Colonic mucosa (tissue), 4 donors: ENCODE measurements at places on chromosomes 13 and 19.

DNA sequence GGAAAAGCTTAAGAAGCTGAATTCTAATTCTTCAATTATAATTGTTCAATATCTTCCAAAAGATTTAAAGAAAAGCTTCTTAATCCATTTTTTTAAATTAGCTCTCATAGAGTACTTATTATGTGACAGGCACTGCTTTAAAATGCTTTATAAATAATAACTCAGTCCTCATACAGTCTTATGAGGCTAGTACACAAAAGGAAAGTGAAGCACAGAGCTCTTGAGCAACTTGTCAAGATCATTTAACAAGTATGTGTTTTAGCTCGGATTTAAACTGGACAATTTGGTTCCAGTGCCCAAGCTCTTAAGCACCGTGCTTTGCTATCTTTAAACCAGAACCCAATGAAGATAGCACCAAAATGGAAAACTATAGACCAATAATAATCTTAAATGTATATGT, 106.1 kb downstream of the DHRS12 start:
- DNase-seq, result no peak

GRCh38 chr13:38530492-38530891, 156.4 kb upstream of the FREM2 start:
- no peak for DNase-seq

- no peak for DNase-seq
Observed at GRCh38 chr13:109152941-109153340, 523.5 kb downstream of the MYO16 start.

GRCh38 chr13:59962343-59962742, 201.4 kb downstream of the DIAPH3 start:
- no peak for DNase-seq

DNA sequence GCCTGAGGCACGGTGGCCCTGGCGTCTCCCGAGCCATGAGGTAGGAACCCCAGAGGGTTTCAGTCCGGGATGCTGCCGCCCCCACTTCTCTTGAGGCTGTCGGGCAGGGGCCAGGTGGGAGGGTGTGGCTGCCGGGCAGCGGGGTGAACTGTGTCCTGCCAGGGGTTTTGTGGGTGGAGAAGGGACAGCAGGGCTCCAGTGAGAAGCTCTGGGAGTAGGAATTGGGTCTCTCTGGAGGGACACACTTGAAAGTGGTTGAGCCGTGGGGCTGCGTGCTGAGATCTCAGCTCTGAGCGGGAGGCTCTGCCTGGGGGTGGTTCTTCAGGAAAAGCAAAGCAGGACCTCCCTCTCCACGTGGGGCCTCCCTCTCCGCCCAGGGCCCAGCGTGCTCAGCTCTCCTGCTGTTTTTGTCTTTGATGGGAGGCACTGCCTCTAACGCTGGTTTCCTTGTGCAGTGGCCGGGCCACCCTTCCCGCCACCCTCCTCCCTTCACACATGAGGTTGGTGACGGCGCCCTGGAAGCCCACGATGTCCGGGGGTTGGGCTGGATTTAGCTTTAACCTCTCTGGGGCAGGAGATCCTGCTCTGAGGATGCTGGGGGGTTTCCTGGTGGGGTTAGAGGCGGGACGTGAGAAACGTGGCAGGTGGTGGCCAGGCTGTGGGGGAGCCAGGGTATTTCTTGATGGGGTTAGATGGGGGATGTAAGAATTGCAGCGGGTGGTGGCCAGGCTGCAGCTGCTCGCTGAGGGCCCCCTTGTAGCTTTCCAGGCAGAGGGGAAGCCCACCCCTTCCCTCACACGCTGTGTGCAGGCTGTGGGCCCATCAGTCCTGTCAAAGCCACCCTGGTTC, 15.3 kb upstream of the ZNF554 start:
- DNase-seq, result no peak

DNA sequence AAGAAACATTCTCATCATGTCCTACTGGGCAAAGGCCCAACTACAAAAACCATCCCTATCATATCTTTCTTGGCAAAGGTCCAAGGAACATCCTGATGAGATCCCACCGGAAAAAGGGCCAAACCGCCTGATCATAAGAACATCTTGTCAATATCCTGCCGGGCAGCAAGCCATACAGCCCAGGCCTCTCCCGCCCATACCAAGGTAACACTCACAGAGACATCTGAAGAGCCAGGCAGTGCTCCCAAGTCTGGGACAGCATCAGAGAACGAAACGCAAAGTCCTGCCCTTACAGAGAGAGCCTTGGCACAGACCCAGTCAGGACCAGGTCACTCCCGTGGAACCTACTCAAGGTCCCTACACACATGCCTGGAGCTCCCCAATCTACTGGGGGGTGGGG, 18.5 kb upstream of the ZNF331 start:
- DNase-seq, result no peak

DNA sequence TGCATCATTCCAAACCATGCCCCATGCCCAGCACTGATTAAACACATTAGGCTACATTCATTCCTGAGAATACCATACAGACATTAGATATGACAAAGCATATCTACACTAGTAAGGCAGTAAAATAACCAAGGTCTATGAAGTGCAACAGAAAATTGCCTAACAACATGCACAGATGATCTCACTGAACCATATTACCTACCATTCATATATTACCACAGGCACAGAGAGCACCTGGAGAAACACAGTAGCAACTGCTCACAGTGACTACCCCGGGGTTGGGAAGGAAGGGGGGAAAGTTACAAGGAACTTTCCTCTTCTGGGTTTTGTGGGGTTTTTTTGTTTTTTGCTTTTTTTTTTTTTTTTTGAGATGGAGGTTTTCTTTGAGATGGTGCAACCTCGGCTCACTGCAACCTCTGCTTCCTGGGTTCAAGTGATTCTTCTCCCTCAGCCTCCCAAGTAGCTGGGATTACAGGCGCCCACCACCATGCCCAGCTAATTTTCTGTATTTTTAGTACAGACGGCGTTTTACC, 669.6 kb downstream of the UQCRFS1 start:
- DNase-seq, result no peak

GRCh38 chr13:58893396-58893795, 1261.9 kb downstream of the PCDH17 start:
- DNase-seq, result no peak

DNA sequence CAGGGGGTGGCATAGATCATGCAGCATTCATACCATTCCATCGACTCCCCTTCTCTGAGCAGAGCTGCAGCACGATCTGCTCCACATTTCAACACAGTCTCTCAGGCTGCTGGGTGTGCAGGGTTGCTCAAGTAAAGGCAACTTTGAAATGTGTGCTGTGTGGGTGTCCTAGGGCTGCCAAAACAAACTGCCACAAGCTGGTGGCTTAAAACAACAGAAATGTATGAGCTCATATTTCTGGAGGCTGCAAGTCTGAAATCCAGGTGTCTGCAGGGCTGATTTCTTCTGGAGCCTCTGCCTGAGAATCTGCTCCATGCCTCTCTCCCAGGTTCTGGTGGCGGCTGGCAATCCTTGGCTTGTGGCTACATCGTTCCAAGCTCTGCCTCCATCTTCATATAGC, 63.7 kb upstream of the WDFY2 start:
- no peak for DNase-seq

DNA sequence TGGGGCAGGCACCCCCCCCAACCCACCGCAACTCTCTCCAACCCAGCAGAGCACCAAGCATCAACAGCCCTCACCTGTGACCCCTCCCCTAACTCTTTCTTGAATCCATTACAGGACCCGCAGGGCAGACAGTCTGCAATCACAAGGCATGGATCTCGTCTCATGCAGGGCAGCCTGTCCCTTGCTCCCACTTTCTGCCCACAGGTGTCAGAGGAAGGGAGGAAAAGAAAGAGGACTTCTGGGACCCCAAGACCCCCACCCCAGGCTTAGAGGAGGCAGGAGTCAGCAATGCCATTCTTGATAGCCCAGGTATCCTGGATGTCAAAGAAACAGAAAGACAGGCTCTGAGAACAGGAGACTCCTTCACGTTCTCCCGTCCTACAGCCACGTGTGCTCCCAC, 47.4 kb upstream of the TUBGCP3 start:
- no peak for DNase-seq

DNA sequence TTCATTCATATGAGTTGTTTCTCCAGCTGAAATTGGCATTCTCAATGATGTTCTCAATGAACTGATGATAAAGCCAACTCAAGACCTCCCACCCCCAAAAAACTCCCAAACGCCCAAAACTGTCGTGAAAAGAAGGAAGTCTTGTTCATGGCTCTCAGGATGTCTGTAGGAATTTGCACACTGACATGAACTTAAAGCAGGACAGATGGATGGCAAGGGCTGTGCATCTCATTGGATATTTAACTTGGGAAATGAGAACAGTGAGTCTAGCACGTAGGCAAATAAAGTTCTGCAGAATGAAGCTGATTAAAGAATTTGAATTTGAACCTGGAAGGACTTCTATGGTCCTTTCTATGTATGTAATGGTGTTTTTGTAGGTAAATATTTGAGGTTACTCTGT, 305.7 kb downstream of the SHISA2 start:
- DNase-seq, result no peak

DNA sequence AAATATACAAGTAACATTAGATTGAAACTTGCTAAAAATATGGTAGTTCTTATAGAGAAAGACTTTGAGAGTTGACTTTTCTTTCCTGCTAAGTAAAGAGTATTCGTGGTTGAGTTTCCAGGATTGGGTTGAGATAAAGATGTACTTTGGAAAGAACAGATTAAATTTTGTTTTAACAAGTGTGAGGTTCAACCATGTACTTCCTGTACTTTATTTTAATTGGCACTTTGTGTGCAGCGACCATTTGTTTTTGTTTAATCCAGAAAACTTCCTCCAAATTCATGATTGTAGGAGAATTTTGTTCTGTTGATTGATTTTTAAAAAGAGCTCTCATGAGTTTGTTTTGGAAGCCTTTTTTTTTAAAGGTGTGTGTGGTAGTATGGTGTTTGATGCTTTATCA, 46.9 kb downstream of the PAN3 start:
- no peak for DNase-seq

DNA sequence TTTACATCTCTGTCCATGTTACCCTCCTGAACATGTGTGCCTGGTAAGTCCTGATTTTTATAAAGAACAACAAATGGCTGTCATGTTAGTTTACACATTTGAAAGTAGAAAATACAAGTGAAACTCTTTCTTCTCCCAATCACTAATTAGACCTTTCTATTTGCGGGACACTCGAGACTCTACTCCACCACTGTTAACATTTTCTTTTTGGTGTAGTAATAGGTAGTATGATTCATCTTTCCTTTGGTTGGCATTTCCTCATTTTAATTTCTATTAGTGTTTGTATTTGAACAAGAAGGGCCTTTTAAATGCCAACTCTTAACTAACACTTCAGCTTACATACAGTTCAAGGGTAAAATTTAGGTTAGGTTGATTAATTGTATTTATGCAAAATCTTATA, 371.1 kb downstream of the PCDH9 start:
- DNase-seq, result no peak

GRCh38 chr19:35565016-35565856, 1.8 kb upstream of the ATP4A start:
- DNase-seq, result no peak

DNA sequence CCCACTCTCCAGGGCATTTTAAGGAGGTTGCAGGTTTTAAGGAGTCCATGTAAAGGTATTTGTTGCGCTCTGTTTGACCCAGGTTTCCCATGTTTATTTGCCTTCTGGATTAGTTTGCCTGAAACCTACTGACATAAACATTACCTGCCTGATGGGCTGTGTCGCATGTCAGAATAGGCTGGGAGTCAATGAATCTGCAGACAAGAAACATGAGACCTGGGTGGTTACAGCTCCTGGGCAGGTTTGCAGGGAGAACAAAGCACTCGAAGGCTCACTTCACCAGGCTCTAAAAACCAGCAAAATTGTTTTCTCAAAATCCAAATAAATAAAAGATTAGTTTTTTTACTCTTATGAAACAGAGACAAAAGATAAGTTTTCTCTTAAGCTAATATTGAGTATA, 114.4 kb upstream of the SERTM1 start:
- no peak for DNase-seq

- DNase-seq, result no peak
Observed at GRCh38 chr13:71417205-71417604, 449.8 kb downstream of the DACH1 start.

- no peak for DNase-seq
Observed at GRCh38 chr13:104809483-104809882, 1726.0 kb downstream of the EFNB2 start.

DNA sequence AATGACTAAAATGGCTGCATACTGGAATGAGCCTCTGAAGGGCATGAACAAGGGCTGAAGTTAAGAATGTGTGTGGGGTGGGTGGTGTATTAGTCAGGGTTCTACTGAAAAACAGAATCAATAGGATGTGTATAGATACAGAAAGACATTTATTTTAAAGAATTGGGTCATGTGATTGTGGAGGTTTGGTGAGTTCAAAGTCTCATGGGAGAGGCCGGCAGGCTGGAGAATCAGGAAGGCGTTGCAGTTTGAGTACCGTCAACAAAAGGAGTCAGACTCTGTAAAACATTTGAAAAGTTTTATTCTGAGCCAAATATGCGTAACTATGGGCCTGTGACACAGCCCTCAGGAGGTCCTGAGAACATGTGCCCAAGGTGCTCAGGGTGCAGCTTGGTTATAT, 24.5 kb upstream of the CYSLTR2 start:
- DNase-seq, result peak; percentile 62

DNA sequence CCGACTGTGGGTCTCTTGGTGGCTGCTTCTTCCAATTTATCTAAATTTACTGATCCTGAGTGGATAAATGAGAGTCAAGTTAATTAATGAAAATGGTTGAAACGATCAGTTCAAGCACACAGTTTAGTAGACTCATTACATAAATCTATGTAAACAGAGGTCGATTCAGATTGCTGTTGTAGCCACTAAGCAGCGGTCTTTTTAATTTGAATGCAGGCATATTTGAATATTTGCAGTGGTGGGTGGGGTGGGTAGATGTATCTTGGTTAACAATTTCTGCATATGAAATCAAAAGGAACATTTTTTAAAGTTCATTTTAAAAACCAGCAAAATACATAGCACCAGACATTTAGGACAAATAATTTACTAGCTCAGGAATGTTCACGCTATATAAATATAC, 325.9 kb downstream of the KLF12 start:
- DNase-seq, result no peak

GRCh38 chr19:35315883-35316282, 13.1 kb upstream of the CD22 start:
- no peak for DNase-seq

- no peak for DNase-seq
Observed at GRCh38 chr19:18481505-18482222, 40.2 kb downstream of the ELL start.

DNA sequence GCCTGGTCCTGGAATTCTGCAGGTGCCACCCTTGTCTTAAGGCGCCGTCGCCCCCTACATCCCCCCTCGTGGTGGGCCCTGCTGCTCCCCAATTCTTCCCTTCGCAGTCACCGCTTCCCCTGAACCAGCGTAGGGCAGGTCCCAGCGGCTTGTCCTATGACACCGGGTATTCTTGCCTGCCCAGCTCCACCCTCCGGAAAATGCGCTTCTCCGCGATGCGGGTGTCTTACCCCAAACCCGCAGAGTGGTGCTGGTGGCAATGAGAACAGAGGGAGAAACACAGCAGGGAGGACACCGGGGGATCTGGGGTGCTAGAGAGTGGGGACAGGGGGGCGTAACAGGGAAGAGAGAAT, 9.0 kb downstream of the ZNF808 start:
- DNase-seq, result no peak

- DNase-seq, result peak; percentile 35
Observed at GRCh38 chr19:32924200-32924599, 47.6 kb downstream of the CEP89 start.
